ENCODE measurements at places on chromosomes 1 and 21.

DNA sequence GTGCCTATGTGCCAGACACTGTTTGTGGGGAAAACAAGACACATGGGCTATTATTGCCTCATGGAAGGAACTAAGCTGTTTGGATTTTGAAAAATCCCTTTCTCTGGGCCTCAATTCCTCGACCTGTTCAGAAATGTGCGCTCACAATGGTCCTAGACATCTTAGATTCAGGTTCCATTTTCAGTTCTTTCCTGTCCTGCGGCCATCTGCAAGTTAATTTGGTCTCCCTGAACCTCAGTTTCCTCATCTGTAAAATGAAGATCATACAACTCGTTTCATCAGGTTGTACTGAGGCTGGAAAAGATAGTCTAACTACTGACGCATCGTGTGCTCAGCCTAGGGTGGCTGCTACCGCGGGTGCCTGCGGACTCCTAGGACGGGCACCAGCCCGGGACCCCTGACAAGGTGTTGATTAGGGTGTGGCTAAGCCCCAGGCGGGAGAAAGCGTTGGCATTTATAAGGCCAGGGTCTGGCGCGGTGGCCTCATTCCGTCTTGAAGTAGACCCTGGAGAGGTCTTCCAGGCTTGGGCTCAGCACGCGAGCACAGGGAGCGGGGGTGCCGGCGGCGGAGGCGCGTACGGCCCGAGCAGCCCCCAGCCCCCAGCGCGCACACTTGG is 493 bp upstream of the ELOA start:
- no peak for DNase-seq

DNA sequence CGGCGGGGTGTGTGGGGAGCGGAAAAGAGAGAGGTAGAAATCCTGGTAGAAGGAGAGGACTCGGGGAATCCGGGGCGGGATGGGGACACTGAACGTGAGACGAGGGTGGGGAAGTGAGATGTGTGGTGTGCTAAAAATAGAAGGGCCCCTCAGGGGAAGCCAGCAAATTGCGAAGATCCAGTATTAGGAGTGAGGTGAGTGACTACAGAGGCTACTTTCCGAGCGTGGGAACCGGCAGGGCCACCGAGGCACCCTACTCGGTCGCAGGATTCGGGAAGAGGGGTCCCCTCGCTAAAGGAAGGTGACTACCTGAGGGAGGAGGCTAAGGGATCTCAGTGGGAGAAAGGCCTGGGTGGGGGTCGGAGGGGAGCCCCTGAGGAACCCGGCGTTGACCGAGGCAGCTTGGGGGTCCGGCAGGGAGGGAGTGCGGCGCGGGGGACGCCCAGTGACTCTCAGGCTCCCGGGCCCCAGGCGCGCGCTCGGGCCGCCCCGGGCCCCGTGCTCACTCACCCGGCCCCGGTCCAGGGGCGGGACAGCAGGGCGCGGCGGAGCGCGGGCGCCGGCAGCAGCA is 318 bp downstream of the ALDH4A1 start:
- no peak for DNase-seq

- no peak for DNase-seq
These were observed 39.3 kb downstream of the VWA5B1 start for GRCh38 chr1:20329793-20330542.

DNA sequence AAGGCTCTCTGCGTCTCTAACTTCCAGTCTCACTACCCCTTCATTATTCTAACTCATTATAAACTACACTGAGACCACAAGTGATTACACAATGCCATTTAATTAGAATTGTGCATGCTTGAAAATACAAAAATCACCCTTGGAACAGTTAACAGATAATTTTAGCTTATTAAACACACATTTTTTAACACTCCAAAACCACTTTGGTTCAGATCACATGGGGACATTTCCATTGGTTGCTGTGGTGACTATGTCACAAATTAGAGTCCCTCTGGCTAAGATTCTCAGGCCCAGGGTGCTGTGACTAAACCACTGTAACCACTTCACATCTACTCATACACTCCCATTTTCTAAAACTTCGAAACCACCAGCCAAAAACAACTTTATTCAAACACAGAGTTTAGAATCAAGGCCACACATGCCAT is 43.0 kb downstream of the JAK1 start:
- no peak for DNase-seq

DNA sequence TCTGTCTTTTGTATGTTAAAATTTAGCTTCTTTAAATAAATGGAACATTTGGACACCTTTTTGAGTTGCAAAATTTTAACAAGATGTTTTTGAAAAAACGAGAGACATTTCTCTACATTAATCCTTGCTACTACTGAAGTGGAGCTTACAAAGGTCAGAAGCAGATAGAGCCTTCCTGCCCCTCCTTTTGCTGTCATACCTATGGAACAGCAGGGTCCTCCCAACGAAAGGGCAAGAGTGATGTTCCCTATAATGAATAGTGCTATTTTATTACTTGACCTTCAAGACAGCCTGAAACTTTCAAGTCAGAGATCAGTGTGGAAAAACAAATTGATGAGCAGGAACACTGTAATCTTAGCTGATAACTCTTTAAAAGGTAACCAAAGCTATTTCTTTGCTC is 1538.9 kb downstream of the PLA2G4A start:
- DNase-seq: no peak

DNA sequence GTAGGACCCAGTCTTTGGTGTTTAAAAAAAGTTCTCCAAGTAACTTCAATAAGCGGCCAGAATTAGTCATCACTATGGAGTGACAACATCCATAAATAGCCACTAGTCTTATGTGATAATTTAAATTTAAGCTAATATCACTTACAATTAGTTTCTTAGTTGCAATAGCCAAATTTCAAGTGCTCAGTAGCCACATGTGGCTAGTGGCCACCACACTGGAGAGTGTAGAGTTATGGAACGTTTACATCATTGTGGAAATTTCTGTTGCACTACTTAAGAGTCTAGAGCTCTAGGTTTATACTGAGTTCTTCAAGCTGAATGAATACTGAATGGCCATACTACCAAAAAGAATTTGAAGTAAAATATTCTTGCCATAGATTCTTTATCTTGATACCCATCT is 121.1 kb downstream of the RUNX1 start:
- DNase-seq: no peak

DNA sequence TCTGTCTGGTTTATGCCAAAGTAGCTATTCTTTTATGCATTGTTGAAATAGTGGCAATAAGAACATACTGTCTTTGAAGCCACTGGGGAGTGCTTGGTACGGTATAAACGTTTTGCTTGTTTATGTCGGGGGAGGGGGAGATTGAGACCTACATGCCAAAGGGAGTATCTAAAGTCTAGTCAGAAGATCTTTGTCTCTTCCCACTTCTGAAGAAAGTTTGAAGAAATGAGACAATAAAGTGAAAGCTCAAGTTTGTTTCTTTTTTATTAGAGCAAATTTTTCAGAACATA is 6.8 kb downstream of the AKIRIN1 start:
- no peak for DNase-seq
